ENCODE measurements at places on chromosomes 4 and X. TPM values are rescaled to one million over a fixed set of nuclear protein-coding genes. Genes with fewer than 3 reads are reported as not detected.

GRCh38 chrX:110180176-110180927, 137.5 kb downstream of the AMMECR1 start:
- H3K4me1 ChIP-seq = peaks cover 10% of the 10 kb centered on the region
- H3K27me3 ChIP-seq = peaks cover 5% of the 10 kb centered on the region
- H3K4me3 ChIP-seq = no peak overlapping the region

- no peak overlapping the region for H3K4me3 ChIP-seq
- H3K27me3 ChIP-seq = no peaks in the 10 kb centered on the region
- DNase-seq = no peak
- no peaks in the 10 kb centered on the region for H3K4me1 ChIP-seq
- no peak overlapping the region for H3K27ac ChIP-seq
These were observed 7.1 kb downstream of the CCDC160 start for GRCh38 chrX:134244043-134244442.

GRCh38 chr4:52853351-52853750, 8.8 kb upstream of the RASL11B start:
- no peak overlapping the region for H3K27ac ChIP-seq
- H3K4me3 ChIP-seq = no peak overlapping the region
- H3K36me3 ChIP-seq = no peaks in the 10 kb centered on the region
- H3K27me3 ChIP-seq = no peaks in the 10 kb centered on the region
- no peak for DNase-seq

- DNase-seq = no peak
- peaks cover 4% of the 10 kb centered on the region for H3K27me3 ChIP-seq
- H3K4me3 ChIP-seq = no peak overlapping the region
- H3K27ac ChIP-seq = no peak overlapping the region
- peaks cover 5% of the 10 kb centered on the region for H3K36me3 ChIP-seq
These were observed 56.3 kb downstream of the HUWE1 start for GRCh38 chrX:53630261-53630660.

GRCh38 chr4:144688035-144688569, 42.1 kb downstream of the HHIP start:
- no peaks in the 10 kb centered on the region for H3K27me3 ChIP-seq
- no peaks in the 10 kb centered on the region for H3K36me3 ChIP-seq
- H3K4me1 ChIP-seq = no peaks in the 10 kb centered on the region

DNA sequence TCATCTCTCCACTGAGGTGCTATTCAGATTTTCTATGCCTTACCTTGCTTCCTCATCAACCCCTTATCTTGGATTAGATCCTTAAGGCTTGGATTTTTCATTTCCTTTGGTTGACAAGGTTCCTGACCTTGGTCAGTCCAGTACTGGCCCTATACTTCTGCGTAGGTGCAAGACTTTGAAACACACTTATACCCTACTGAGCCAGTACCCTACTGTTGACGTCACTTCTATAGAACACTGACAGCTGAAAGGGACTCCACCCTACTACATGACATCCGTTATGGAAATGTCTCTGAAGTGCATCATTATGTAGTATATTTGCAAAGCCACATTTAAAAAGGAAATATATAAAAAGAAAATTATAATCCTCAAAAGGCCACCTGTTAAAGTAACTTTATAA, 12.0 kb upstream of the PLS3 start:
- no peaks in the 10 kb centered on the region for H3K4me1 ChIP-seq
- DNase-seq = no peak

The PLXNB3 gene
- total RNA-seq = 14.6 TPM

DNA sequence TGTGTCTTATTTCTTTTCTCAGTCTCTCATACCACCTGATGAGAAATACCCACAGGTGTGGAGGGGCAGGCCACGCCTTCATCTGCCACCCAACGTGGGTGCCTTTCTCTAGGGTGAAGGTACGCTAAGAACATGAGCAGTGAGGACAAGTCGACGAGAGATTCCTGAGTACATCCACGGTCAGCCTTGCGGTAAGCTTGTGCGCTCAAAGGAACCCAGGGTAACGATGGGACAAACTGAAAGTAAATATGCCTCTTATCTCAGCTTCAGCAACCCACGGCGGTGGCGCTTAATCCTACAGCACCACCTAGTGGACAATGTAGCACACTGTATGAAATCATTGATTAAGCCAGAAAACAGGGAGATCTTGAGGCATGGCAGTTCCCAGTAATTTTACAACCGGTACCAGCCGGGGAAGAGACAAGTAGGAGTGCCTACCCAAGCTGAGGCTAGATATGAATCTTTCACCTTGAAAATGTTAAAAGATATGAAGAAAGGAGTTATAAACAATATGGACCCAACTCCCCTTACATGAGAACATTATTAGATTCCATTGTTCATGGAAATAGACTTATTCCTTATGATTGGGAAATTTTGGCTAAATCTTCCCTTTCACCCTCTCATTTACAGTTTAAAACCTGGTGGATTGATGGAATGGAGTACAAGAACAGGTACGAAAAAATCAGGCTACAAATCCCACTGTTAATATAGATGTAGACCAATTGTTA, 63.0 kb downstream of the ZNF732 start:
- H3K4me1 ChIP-seq = peaks cover 3% of the 10 kb centered on the region
- no peaks in the 10 kb centered on the region for H3K27me3 ChIP-seq
- DNase-seq = peak; percentile 58
- H3K27ac ChIP-seq = no peak overlapping the region

DNA sequence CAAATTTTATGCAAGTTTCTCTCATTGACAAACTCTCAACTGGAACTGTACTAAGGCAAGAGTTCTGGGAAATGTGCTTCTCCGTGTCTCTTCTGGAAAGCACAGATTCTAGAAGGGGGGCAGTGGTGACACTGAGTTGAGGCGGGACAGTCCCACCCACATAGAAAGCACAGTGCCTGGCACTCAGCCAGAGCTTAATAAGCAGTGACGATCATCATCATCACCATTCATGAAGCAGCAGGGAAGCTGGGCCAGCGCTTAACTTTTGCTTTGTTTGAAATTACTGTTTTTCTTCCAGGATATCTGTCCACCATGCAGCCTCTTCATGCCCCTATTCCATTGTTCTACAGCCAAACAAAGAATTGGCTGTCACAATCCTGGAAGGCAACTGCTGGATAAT, 60.3 kb downstream of the BEND2 start:
- no peaks in the 10 kb centered on the region for H3K36me3 ChIP-seq
- H3K4me1 ChIP-seq = no peaks in the 10 kb centered on the region
- H3K27ac ChIP-seq = no peak overlapping the region
- no peak for DNase-seq

DNA sequence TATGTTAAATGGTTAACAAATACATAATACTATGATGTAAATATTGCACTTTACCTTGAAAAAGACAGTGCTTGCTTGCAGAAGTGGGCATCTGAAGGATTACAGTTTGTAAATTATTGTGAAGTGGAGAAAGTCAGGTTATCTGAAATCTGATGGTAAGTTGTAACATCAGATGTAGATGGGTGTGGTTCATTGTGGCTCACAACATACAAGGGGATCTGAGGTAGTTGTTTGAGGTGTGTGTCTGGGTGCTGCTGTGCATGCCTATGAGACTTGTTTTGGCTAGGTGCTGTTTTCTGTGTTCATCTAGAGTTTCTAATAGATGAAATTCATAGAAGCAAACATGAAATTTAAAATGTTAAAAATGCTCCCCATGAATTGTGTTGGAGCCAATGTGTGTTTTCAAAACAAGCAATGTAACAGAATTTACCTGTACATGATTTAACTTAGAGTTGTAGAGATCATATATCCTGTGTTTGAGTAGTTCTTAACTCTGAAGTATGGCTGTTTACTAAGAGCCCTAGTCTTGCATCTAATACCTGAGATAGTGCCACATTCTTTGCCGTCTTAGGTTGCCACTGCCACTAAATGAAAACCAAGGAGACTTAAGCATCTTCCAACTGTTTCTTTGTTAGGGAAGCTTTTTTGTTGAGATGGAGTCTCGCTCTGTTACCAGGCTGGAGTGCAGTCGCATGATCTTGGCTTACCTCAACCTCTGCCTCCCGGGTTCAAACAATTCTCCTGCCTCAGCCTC, 11.9 kb upstream of the NDUFC1 start:
- H3K4me1 ChIP-seq = no peaks in the 10 kb centered on the region
- H3K4me3 ChIP-seq = no peak overlapping the region
- no peaks in the 10 kb centered on the region for H3K36me3 ChIP-seq
- H3K27me3 ChIP-seq = no peaks in the 10 kb centered on the region

The OTC gene
- total RNA-seq = 0.30 TPM

Data from spinal cord (tissue), 10 donors.